ENCODE measurements at places on chromosomes 2 and 18.

GRCh38 chr2:96502891-96503636, 2.1 kb downstream of the NEURL3 start:
- DNase-seq, result peak; percentile 67

DNA sequence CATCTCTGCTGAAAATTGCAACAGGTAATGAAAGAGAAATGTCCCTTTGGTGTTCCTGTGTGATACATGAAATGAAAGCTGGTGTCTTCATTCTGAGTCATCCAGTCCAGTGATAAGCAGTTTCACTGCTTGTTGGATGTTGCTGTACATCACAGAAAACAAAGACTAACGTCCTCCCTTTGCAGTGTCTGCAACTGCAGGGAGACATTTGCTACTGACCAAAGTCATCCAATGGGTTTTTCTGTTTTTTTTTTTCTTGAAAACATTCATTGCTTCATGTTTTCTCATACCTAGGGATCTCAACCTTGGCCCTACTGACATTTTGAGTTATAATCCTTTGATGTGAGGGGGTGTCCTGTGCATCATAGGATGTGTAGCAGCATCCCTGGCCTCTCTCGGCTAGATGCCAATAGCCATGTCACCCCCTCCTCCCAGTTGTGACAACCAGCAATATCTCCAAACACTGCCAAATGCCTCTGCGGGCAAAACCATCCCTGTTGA, 63.6 kb upstream of the FZD5 start:
- peak; percentile 43 for DNase-seq

GRCh38 chr2:185787227-185788145, 48.9 kb downstream of the FSIP2 start:
- no peak for DNase-seq

DNA sequence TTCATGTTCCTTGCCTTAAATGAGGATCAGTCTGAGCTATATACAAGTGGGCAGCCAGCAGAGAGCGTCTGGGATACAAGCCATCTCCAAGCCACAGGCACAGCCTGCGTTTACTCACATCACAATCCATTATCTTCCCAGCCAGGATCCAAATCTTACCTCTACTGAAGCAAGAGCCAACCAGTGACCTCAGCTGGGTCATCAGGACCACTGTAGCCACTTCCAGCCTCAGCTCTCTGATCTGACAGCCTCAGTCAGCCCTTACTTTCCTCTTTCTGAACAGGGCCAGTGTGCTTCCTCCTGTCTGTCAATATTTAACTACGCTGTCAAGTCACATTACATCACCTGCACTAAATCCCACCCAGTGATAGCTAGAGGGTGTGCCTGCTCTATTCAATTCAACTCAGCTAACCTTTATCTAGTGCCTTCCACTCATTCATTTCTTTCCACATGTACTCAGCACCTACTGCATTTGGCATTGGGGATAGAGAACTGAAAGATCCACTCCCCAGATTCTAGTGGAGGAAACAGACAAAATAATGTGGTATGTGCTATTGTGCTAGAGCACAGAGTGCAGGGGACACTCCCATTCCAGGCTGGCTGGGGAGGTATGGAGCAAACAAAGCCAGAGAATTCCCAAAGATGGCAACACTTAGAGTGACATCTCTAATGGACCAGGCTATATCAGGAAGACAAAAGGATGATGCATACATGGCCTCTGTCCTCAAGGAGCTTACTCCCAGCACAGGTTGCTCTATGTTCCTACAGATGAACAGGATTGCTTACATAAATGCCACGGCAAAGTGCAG, 146.5 kb downstream of the NCKAP5 start:
- no peak for DNase-seq

GRCh38 chr2:121038891-121039616, 245.9 kb downstream of the TFCP2L1 start:
- DNase-seq, result no peak

GRCh38 chr2:172283476-172283875, 143.9 kb upstream of the ITGA6 start:
- DNase-seq, result peak; percentile 27

- DNase-seq, result no peak
Observed at GRCh38 chr2:98298683-98299164, 47.5 kb upstream of the CNGA3 start.

- DNase-seq, result no peak
Observed at GRCh38 chr2:201931475-201931874, 102.2 kb upstream of the FZD7 start.

DNA sequence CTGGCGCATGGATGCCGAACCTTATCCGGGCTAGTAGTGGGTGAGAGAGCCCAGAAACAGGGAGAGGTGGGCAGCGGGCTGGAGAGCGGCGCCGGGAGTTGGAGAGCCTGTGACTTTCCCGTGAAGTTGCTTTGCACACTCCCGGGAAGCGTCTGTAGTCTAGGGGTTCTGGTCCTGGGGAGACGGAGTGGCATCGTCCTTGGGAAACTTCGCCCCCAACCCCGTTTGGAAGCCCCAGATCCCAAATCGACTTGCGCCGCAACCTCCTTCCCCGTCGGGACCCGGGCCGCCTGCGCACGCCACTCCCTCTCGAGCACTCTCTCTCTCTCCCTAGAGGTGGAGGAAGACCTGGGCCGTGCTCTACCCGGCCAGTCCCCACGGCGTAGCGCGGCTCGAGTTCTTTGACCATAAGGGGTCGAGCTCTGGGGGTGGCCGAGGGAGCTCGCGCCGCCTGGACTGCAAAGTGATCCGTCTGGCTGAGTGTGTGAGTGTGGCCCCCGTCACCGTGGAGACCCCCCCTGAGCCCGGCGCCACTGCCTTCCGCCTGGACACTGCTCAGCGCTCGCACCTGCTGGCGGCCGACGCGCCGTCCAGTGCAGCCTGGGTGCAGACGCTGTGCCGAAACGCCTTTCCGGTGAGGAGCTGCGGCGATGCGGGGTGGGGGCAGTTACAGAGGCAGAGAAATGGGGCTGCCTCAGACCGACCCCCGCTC, 456 bp downstream of the DOK1 start:
- peak; percentile 44 for DNase-seq

DNA sequence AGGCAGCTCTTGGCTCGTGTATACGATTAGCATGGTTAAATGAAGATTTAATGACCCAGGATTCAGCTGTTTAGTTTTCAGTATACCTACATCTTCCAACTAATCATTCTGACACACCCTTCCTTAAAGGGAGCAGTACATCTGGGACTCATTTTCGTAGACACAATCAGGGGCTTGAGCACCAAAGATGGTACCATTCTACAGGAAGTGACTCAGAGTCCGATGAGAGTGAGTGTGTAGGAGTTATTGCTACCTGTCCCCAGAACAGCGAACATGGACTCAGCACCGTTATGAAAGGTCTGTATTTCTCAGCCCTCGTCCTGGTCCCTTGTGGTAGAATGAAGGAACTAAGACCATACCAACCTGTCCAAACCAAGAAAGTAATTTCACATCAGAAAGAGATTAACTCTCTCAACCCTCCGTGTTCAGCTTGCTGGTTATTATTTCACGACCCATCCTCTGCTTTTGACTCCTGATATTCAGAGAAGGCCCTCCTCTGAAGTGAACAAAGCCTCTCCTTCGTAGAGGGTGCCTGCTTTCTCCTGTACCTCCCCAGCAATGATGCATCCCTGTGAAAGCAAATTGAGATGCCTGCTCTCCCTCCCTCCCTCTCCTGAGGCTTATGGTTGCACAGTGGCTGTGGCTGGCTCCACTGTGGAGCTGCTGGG, 214.8 kb downstream of the MTX2 start:
- no peak for DNase-seq

- peak; percentile 70 for DNase-seq
Observed at GRCh38 chr2:162153608-162154224, 1.7 kb upstream of the GCG start.

GRCh38 chr2:227057060-227057459, 106.9 kb downstream of the COL4A4 start:
- DNase-seq, result no peak

DNA sequence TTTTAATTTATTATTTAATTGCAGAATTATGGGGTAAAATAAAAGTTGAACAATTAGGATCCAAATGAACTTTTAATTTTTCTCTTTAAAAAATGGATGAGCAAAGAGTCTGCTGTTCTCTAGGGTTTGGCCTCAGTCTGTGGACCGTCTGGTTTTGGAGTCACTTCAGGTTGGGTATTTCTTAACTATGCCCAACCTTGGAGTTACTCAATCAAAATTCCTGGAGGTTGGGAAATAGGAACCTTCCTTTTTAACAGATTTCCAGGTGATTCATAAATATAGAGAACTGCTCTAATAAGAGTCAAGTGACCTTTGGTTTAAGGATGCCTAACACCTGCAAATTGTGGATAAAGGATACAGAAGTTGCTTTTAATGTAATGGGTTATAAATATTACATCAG, 241.5 kb upstream of the GCFC2 start:
- DNase-seq, result no peak

DNA sequence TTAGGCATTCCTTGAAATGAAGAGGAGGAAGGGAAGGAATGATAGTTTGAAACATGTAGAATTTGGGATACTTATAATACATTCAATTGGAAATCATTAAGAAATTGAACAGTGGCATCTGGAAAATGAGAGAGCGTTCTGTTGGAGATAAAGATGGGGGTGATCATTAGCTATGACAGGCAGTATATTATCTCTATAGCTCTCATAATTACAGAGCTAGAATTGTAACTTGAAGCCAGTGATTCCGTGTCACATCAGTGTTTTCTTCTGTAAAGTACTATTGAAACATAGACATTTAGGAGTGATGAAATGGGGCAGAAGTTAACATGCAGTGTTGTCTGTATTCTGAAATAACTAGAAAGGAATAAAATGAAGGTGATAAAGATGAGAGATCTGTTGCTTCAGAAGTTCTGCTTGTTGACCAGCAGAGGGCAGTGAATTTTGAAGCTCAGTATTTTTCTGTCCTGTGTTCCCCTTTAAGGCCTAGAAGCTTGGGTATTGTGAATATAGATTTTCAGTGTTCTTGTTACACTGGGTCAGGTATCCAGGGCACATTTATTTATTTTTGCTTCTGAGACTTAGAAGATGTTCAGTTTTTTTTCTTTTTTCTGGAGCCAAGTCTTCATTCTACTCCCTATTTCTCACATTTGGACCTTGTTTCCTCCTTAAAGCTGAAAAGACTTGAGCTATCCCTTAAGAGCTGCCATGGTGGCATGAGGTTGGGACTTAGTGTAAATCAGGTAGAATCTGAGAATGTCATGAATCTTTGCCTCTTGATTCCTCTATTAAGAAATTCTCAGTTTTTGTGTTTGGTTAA, 157.4 kb downstream of the TAF4B start:
- DNase-seq, result peak; percentile 57

DNA sequence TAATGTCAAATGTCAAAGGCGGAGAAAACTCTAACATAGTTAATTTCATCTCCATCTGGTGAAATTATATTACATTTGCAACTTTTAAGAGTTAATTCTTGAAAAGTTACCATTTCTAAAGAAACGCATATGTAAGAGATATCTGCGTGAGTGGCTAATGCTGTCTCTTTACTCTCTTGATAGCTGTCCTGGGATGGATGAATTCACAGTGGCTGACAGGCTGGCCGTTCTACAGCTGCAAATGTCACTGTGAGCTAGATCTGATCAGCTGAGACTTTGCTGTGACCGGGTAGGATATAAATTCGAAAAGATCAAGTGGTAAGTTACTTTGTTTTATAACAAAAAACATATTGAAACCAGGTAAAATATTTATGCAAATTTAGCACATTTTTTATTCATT, 557.1 kb upstream of the DDX18 start:
- DNase-seq, result no peak

- DNase-seq, result no peak
Observed at GRCh38 chr2:69291004-69291650, 95.9 kb downstream of the GFPT1 start.

- no peak for DNase-seq
Observed at GRCh38 chr18:31675404-31675803, 9.0 kb downstream of the B4GALT6 start.
